WTC11 (cell line): ENCODE measurements at places on chromosomes 2 and 18. TPM values are rescaled to one million over a fixed set of nuclear protein-coding genes. Genes with fewer than 3 reads are reported as not detected.

DNA sequence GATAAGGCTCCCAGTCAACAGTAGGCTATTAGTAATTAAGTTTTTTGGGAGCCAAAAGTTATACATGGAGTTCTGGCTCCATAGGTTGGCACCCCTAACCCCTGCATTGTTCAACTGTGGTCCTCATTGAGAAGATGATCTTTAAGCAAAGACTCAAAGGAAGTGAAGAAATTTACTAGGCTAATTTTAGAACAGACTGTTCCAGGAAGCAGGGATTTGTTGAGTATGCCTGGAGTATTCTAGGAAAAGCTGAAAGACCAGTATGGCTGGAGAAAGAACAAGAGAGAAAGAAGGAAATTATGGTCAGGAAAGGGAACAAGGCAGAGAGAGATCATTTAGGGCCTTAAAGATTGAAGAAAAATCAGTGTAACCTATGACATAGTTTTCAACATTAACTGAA is 125.1 kb downstream of the PMAIP1 start:
- no peaks in the 10 kb centered on the region for H3K27me3 ChIP-seq
- no peaks in the 10 kb centered on the region for H3K36me3 ChIP-seq
- no peak for DNase-seq
- H3K4me1 ChIP-seq = peaks cover 16% of the 10 kb centered on the region

DNA sequence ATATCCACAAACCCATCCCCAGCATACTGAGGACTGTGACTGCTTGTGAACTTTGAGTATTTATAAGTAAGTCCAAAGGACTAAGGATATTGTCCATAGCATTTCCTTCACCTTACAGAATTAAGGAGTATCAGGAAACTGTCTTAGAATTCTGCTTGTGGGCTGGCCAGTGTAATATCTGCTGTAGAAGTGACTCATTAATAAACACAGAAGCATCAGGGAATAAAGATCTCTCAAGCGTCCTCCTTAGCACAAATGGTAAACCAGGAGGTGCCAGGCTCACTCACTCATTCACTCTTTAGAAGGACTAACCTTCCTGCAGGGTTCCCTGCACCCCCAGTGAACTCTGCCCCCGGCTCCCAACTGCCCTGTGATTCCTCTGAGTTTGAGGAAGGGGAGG is 31.0 kb downstream of the CCDC68 start:
- no peak for DNase-seq
- 0 out of 2 replicates have a peak, but pooled peaks cover 3% of the 10 kb centered on the region for H3K4me1 ChIP-seq
- H3K36me3 ChIP-seq = no peaks in the 10 kb centered on the region
- H3K27me3 ChIP-seq = no peaks in the 10 kb centered on the region
- H3K27ac ChIP-seq = no peak overlapping the region
- no peak overlapping the region for H3K4me3 ChIP-seq

DNA sequence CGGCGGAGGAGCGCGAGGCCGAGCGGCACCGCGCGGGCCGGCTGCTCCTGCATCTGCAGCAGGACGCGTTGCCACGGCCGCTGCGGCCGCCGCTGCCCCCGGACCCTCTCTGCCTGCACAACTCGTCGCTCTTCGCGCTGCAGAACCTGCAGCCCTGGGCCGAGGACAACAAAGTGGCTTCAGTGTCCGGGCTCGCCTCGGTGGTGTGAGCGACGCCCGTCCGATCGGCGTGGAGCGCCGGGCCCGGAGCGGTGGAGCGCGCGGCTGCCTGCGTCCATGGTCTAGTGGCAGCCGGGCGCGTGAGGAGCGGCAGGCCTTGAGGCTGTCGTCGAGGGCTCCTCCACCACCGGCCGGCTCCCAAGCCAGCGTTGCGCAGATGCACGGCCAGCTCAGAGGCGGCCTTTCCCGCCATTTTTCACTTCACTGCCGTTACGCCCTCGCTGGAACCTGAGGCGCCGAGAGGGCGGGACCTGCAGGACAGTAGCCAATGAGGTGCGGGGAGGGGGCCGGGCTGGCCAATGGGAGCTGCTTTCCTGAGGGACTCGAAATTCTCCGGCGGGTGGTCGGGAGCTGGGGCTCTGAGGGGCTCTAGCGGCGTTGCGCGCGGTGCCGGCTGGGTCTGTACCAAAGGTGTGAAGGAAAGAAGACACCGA is 1.9 kb downstream of the TLX2 start:
- peaks cover 99% of the 10 kb centered on the region for H3K27me3 ChIP-seq
- H3K4me1 ChIP-seq = peaks cover 16% of the 10 kb centered on the region
- H3K4me3 ChIP-seq = no peak overlapping the region

GRCh38 chr2:201148434-201148990 is 32.5 kb downstream of the CFLAR start:
- no peak for DNase-seq
- H3K27me3 ChIP-seq = no peaks in the 10 kb centered on the region
- H3K4me3 ChIP-seq = no peak overlapping the region
- H3K36me3 ChIP-seq = peaks cover 4% of the 10 kb centered on the region
- no peak overlapping the region for H3K27ac ChIP-seq
- H3K4me1 ChIP-seq = peaks cover 10% of the 10 kb centered on the region

DNA sequence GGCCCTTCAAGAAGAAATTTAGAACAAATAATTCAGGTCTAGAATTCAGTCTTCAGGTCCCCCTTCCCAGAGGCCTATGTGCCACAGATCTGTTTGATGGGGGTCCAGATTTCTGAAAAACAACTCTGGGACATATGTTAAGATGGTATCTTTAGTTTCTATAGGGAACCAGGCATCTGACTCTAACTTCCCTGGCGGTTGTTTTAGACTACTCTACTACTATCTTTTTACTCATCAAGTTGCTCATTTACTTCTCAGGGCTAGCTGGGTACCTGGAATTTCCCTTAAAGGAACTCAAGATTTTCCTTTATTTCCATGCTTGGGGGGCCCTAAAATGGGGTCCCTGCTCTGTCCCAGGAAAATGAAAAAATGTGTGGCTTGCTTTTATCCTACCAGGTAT is 114.7 kb upstream of the RAB6C start:
- H3K4me3 ChIP-seq = no peak overlapping the region
- DNase-seq = no peak
- H3K4me1 ChIP-seq = peaks cover 11% of the 10 kb centered on the region

DNA sequence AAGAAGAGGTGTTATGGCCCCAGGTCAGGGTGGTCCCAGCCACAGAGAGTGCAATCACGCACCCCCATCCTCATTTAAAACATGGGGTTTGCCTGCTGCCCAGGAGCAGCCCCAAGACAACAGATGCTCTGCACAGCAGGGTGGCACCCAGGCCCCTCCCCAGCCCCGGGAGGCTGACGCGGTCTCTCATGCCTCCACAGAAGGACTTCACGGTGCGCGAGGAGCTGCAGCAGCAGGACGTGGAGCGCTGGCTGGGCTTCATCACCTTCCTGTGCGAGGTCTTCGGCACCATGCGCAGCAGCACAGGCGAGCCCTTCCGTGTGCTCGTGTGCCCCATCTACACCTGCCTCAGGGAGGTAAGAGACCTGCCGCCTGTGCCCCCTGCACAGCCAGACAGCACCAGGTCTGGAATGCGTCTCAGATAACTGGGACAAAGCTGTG is 133.7 kb downstream of the SMAD7 start:
- H3K4me1 ChIP-seq = no peaks in the 10 kb centered on the region
- no peak overlapping the region for H3K27ac ChIP-seq
- no peaks in the 10 kb centered on the region for H3K27me3 ChIP-seq
- DNase-seq = peak; percentile 12

- H3K4me3 ChIP-seq = no peak overlapping the region
- H3K36me3 ChIP-seq = no peaks in the 10 kb centered on the region
- no peak for DNase-seq
- peaks cover 28% of the 10 kb centered on the region for H3K27me3 ChIP-seq
- H3K4me1 ChIP-seq = peaks cover 15% of the 10 kb centered on the region
Measured at GRCh38 chr2:64613276-64613675, 40.4 kb downstream of the SERTAD2 start.

DNA sequence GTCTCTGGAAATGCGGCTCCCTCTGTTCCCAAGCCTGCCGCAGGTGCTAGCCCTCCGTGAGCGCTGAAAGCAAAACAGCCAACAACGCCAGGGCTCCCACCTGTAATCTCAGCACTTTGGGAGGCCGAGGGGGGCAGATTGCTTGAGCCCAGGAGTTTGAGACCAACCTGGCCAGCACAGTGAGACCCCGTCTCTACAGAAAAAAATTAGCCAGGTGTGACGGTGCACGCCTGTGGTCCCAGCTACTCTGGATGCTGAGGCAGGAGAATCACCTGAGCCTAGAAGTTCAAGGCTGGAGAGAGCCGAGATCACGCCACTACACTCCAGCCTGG is 41.3 kb upstream of the PTMA start:
- peak overlapping the region; percentile 60 for H3K4me3 ChIP-seq
- H3K27me3 ChIP-seq = no peaks in the 10 kb centered on the region; the same call in 1 of the 2 replicates
- H3K4me1 ChIP-seq = peaks cover 53% of the 10 kb centered on the region
- no peak for DNase-seq

GRCh38 chr2:10535703-10536102 is 87.6 kb upstream of the ODC1 start:
- H3K36me3 ChIP-seq = no peaks in the 10 kb centered on the region
- H3K4me1 ChIP-seq = no peaks in the 10 kb centered on the region
- DNase-seq = no peak
- no peak overlapping the region for H3K4me3 ChIP-seq
- H3K27ac ChIP-seq = no peak overlapping the region
- H3K27me3 ChIP-seq = no peaks in the 10 kb centered on the region

DNA sequence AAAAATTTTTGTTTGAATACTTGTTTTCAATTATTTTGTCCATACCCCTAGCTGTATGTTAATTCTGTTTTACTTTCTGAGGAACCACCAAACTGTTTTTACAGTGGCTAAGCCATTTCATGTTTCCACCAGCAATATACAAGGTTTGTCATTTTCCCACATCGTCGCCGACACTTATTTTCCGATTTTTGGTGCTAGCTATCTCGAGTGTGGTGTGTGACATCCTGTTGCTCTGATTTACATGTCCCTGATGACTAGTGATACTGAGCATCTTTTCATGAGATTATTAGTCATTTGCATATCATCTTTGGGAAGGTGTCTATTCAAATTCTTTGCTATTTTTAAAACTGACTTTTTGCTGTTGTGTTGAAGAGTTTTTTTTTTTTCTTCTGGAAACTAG is 7.2 kb upstream of the GPC1 start:
- H3K4me1 ChIP-seq = peaks cover 6% of the 10 kb centered on the region; the same call in 1 of the 2 replicates
- no peaks in the 10 kb centered on the region for H3K36me3 ChIP-seq
- peaks cover 27% of the 10 kb centered on the region for H3K27me3 ChIP-seq
- no peak overlapping the region for H3K27ac ChIP-seq

DNA sequence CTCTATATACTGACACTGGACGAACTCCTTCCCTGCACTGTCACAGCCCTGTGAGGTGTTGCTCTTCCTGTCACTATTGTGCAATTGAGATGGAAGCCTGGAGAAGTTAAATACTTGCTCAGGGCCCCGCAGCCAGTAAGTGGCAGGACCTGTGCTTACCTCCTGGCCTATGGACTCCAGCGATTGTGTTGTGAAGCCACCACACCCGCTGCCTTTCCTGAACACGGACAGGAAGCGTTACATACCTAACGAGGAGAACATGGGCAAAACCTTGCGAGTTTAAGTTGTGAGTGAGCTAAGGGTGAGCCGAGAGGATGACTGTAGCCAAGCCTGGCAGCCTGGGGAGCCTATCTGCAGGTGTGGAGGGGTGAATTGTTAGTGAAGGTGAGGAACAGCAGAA is 26.1 kb downstream of the RAB31 start:
- no peak for DNase-seq
- no peaks in the 10 kb centered on the region for H3K36me3 ChIP-seq
- peaks cover 16% of the 10 kb centered on the region for H3K4me1 ChIP-seq
- H3K27me3 ChIP-seq = no peaks in the 10 kb centered on the region

GRCh38 chr2:8819948-8820347 is 17.5 kb downstream of the KIDINS220 start:
- H3K4me1 ChIP-seq = no peaks in the 10 kb centered on the region
- H3K27me3 ChIP-seq = no peaks in the 10 kb centered on the region
- H3K4me3 ChIP-seq = no peak overlapping the region
- DNase-seq = no peak
- no peak overlapping the region for H3K27ac ChIP-seq

- no peak for DNase-seq
- no peaks in the 10 kb centered on the region for H3K27me3 ChIP-seq
- peaks cover 12% of the 10 kb centered on the region for H3K4me1 ChIP-seq
Measured at GRCh38 chr18:44133483-44133882, 547.2 kb upstream of the SETBP1 start.

DNA sequence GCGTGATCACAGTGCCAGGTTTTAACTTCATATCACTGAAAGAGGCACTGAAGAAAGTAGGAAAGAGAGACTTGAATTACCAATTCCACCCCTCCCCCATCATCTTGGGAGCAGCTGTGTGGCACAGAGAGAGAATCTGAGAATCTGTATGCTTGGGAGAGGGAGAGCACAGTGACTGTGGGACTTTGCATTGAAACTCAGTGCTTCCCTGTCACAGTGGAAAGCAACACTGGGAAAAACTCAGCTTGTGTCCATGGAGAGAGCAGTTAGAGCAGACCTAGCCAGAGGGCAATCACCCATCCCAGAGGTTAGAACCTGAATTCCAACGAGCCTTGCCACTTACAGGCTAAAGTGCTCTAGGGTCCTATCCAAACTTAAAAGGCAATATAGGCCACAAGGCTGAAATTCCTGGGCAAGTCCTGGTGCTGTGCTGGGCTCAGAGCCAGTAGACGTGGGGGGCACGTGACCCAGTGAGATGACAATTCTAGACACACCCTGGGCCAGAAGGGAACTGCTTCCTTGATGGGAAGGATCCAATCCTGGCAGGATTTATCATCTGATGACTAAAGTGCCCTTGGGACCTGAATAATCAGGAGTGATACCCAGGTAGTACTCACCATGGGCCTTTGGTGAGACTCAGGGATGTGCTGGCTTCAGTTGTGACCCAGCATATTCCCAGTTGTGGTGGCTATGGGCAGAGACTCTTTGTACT is 15.5 kb upstream of the ABCB11 start:
- H3K27ac ChIP-seq = no peak overlapping the region
- peaks cover 5% of the 10 kb centered on the region; the same call in 1 of the 2 replicates for H3K4me1 ChIP-seq
- no peak for DNase-seq
- H3K4me3 ChIP-seq = no peak overlapping the region

DNA sequence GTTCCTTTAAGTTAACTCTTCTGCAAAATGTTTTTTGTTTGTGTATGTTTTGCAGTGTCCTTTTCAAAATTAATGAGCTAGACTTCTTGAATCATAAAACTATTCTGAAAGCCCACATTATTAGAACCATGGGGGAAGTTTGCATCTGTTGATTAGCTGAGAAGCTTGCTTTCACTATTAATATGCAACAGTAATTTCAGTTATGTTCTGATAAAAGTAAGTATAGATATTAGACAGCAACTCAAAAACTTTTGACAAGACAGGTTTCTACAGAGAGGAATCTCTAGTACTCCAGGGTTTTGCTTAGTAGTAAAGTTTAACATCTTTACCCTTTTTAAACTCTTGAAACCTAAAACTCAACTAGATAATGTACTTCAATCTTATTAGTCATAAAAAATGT is 147.8 kb downstream of the UBE2E3 start:
- H3K27ac ChIP-seq = no peak overlapping the region
- DNase-seq = no peak
- H3K4me1 ChIP-seq = peaks cover 15% of the 10 kb centered on the region
- no peaks in the 10 kb centered on the region for H3K27me3 ChIP-seq

- no peak overlapping the region for H3K4me3 ChIP-seq
- peaks cover 26% of the 10 kb centered on the region for H3K4me1 ChIP-seq
- DNase-seq = no peak
- H3K36me3 ChIP-seq = peaks cover 33% of the 10 kb centered on the region
- H3K27me3 ChIP-seq = no peaks in the 10 kb centered on the region; the same call in 1 of the 2 replicates
Measured at GRCh38 chr2:23606968-23607367, 222.0 kb downstream of the KLHL29 start.

The GALNT14 gene
- total RNA-seq = 6.0 to 6.8 TPM (median 6.3 TPM) in 3 replicates

The ABCG5 gene
- not detected in 3 replicates for total RNA-seq

The CRYGD gene
- 4.6 to 6.3 TPM (median 5.7 TPM) in 3 replicates for total RNA-seq

The NCKAP5 gene
- total RNA-seq = 0.50 to 0.82 TPM (median 0.55 TPM) in 3 replicates

The DCAF17 gene
- total RNA-seq = 27.2 to 34.0 TPM (median 30.5 TPM) in 3 replicates

The SPDYA gene
- total RNA-seq = 0.30 to 0.61 TPM (median 0.46 TPM) in 3 replicates

The IL1F10 gene
- total RNA-seq = not detected in 3 replicates

The EGR4 gene
- 0.09 to 0.14 TPM (median 0.13 TPM) in 3 replicates for total RNA-seq

The NGEF gene
- 4.5 to 6.6 TPM (median 5.4 TPM) in 3 replicates for total RNA-seq

The RTKN gene
- total RNA-seq = 66.6 to 80.1 TPM (median 67.7 TPM) in 3 replicates

The ST8SIA5 gene
- 2.8 to 5.4 TPM (median 3.1 TPM) in 3 replicates for total RNA-seq

The FAM237A gene
- total RNA-seq = not detected in 3 replicates
